ENCODE measurements at places on chromosomes 7 and 10. TPM values are rescaled to one million over a fixed set of nuclear protein-coding genes. Genes with fewer than 3 reads are reported as not detected.

Gene PAX4
- total RNA-seq, result not detected

Gene LRRC4
- total RNA-seq, result 0.07 TPM

Gene SEC61G
- total RNA-seq, result 42.9 TPM

Gene TACC2
- total RNA-seq, result not detected

Gene AIFM2
- 5.8 TPM for total RNA-seq

Gene FRMPD2
- not detected for total RNA-seq

Gene FAM3C
- 14.9 TPM for total RNA-seq

Gene MALRD1
- not detected for total RNA-seq

Gene CCL24
- total RNA-seq, result not detected

Gene DPYSL4
- 3.9 TPM for total RNA-seq

Gene SORCS3
- total RNA-seq, result not detected

Gene NPFFR1
- not detected for total RNA-seq

Gene KCNMA1
- total RNA-seq, result 0.60 TPM

Gene MSANTD7
- total RNA-seq, result 14.9 TPM

Gene STEAP4
- not detected for total RNA-seq

Gene PIP
- total RNA-seq, result not detected

Gene FAM13C
- total RNA-seq, result not detected

Gene FAM24B
- 14.5 TPM for total RNA-seq

Gene RBM20
- 3.0 TPM for total RNA-seq

Gene CUBN
- total RNA-seq, result 11.4 TPM

Gene GPRIN2
- total RNA-seq, result not detected

Gene WEE2
- total RNA-seq, result not detected

Gene PCGF6
- 7.9 TPM for total RNA-seq

Gene SPDYE3
- not detected for total RNA-seq

Gene CBLL1
- 70.1 TPM for total RNA-seq

Gene PLAU
- 1.1 TPM for total RNA-seq

Gene SEMA3A
- total RNA-seq, result not detected

Gene TMEM225B
- total RNA-seq, result 2.6 TPM

Gene EMX2
- total RNA-seq, result not detected

Gene ABCC2
- total RNA-seq, result 5.3 TPM

Gene C7orf33
- total RNA-seq, result not detected

Gene ANKRD1
- total RNA-seq, result not detected

Gene MYL10
- not detected for total RNA-seq

Gene NUTM2A
- total RNA-seq, result 2.5 TPM

Gene CTTNBP2
- total RNA-seq, result 0.61 TPM

Measured in T-cell (primary cell).